Pulmonary artery endothelial cell (primary cell): ENCODE measurements at places on chromosomes 1 and 21. TPM values are rescaled to one million over a fixed set of nuclear protein-coding genes. Genes with fewer than 3 reads are reported as not detected.

Gene CD52
- not detected in 2 replicates for total RNA-seq

Gene VSIG8
- not detected in 2 replicates for total RNA-seq

Gene NPL
- total RNA-seq: 1.8 and 2.1 TPM in 2 replicates

Gene KIF2C
- 26.0 and 38.3 TPM in 2 replicates for total RNA-seq

Gene CACNA1S
- total RNA-seq: not detected in 2 replicates

Gene TTLL10
- total RNA-seq: not detected in 2 replicates

Gene CD244
- total RNA-seq: not detected in 2 replicates

Gene PPM1J
- 0.81 and 1.8 TPM in 2 replicates for total RNA-seq

Gene RNU1-1
- under 0.01 TPM in 2 replicates for total RNA-seq

Gene BRDT
- not detected in 2 replicates for total RNA-seq

Gene ADAR
- total RNA-seq: 81.5 and 107 TPM in 2 replicates

Gene LCE1F
- not detected in 2 replicates for total RNA-seq

Gene HSPB7
- 0.14 TPM in 1 of 2 replicates, not detected in the other for total RNA-seq

Gene ADPRS
- total RNA-seq: 32.6 and 43.5 TPM in 2 replicates

Gene RNU1-4
- under 0.01 TPM in 2 replicates for total RNA-seq

Gene SLC25A24
- 45.0 and 51.2 TPM in 2 replicates for total RNA-seq

Gene PTPRU
- 2.8 and 3.8 TPM in 2 replicates for total RNA-seq

Gene LMX1A
- total RNA-seq: not detected in 2 replicates

Gene DMRTB1
- total RNA-seq: not detected in 2 replicates

Gene CLCN6
- total RNA-seq: 8.1 and 12.4 TPM in 2 replicates

Gene TMPRSS3
- not detected in 2 replicates for total RNA-seq

Gene PSRC1
- 5.5 and 12.8 TPM in 2 replicates for total RNA-seq

Gene KCNJ6
- total RNA-seq: under 0.01 TPM in 2 replicates

Gene MROH9
- not detected in 2 replicates for total RNA-seq

Gene MYCL
- 1.3 and 3.1 TPM in 2 replicates for total RNA-seq

Gene PALMD
- 71.1 and 103 TPM in 2 replicates for total RNA-seq

Gene VANGL2
- total RNA-seq: not detected in 2 replicates

Gene RPS8
- total RNA-seq: 1,428 and 1,806 TPM in 2 replicates

Gene HPCA
- not detected in 2 replicates for total RNA-seq

Gene C1orf226
- total RNA-seq: 0.79 and 1.4 TPM in 2 replicates

Gene PGLYRP4
- not detected in 2 replicates for total RNA-seq

Gene HSF2BP
- total RNA-seq: 0.53 and 1.7 TPM in 2 replicates

Gene ARHGEF10L
- 0.95 and 4.2 TPM in 2 replicates for total RNA-seq

Gene DDOST
- total RNA-seq: 305 and 412 TPM in 2 replicates

Gene IL10
- total RNA-seq: not detected in 2 replicates

Gene XPR1
- total RNA-seq: 35.5 and 42.6 TPM in 2 replicates

Gene CFHR3
- total RNA-seq: not detected in 2 replicates

Gene KCNT2
- 0.53 and 2.5 TPM in 2 replicates for total RNA-seq

Gene RGS4
- 280 and 292 TPM in 2 replicates for total RNA-seq

Gene CAMK2N1
- total RNA-seq: 10.3 and 10.9 TPM in 2 replicates

Gene SLC25A34
- total RNA-seq: 0.20 and 0.42 TPM in 2 replicates
